ENCODE measurements at places on chromosomes 5 and 9.

DNA sequence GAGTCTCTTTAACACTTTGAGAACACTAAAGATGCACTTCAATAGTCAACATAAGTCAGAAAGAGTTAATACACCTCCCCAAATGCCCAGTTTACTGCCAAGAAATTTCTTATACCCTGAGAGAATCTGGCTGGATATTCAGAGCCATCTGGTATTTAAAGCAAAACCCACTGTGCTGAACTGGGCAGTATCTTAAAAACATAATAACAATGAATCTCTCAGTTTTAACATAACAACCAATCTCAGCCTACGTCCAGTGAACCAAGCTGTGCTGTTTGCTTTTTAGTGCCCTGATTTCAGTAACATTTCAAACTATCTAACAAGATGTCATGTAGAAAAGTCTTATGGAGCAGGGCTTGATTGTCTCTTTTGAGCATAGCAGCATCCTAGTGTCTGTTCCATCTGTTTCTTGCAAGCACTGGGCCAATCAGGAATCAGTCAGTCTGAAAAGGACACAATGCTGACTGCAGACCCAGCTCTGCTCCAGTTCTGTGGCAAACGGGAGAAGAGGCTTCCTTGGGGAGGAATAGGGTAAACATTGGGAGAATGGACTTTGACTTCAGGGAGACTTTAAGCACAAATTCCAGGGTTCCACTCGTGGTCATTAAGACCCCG lies 43.6 kb upstream of the FAM81B start:
- no peak for DNase-seq

DNA sequence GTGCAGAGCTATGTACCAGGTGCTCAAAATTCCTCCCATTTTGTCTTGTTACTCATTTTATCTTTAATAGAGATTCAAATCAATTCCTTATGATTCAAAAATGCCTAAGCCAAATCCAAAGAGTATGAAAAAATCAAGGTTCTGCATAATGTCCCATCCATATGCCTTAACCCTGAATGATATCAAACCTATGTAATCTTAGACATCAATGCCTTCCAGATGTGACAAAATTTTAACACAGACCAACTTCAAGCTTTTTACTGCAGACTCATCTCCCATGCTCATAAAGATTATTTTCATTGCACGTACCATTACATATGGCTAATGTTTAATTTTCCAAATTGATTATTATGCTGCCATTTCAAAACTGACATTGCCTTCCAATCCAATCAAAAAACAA lies 122.4 kb downstream of the NFIB start:
- DNase-seq: no peak

- no peak for DNase-seq
Measured at GRCh38 chr5:82593481-82593880, 315.3 kb upstream of the RPS23 start.

- no peak for DNase-seq
Measured at GRCh38 chr5:10524376-10525123, 39.3 kb upstream of the ANKRD33B start.

GRCh38 chr9:76441551-76442322 lies 17.2 kb upstream of the GCNT1 start:
- DNase-seq: peak; percentile 33

DNA sequence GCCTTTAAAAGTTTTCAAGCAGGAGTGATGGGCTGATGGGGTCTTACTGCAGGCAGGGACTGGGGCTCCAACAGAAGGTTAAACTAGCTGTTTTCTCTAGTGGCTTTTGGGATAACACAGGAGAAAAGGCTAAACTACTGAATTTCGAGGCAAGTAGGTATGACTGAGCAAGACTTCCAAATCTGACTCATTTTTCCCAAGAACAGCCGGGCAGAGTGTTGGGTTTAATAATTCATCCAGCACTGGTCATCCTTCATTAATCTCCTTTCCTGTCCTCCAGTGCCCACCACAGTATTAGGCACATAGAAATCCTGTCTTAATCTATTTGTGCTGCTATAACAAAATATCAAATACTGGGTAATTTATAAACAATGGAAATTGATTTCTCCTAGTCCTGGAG lies 20.5 kb downstream of the MSX2 start:
- DNase-seq: no peak

GRCh38 chr5:154459015-154459414 lies 13.2 kb downstream of the SAP30L start:
- DNase-seq: no peak

- DNase-seq: no peak
Measured at GRCh38 chr5:37983463-37983862, 143.6 kb upstream of the GDNF start.

DNA sequence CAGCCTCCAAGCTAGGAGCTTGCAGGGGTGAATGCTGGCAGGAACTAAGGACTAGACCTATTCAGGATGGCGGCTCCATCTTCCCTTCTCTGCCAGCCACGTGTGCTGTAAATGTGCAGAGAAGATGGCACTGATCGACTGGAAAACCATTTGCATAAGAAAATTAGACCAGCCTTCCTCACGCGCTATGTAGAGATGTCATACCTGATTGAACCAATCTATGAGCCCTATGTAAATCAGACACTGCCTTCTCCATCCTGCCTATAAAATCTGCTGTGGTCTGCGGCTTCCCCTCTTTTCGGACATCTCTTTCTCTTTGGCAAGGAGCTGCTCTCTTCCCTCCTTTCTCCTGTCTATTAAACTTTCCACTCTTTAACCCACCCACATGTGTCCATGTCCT lies 91.6 kb downstream of the NPR3 start:
- DNase-seq: no peak

DNA sequence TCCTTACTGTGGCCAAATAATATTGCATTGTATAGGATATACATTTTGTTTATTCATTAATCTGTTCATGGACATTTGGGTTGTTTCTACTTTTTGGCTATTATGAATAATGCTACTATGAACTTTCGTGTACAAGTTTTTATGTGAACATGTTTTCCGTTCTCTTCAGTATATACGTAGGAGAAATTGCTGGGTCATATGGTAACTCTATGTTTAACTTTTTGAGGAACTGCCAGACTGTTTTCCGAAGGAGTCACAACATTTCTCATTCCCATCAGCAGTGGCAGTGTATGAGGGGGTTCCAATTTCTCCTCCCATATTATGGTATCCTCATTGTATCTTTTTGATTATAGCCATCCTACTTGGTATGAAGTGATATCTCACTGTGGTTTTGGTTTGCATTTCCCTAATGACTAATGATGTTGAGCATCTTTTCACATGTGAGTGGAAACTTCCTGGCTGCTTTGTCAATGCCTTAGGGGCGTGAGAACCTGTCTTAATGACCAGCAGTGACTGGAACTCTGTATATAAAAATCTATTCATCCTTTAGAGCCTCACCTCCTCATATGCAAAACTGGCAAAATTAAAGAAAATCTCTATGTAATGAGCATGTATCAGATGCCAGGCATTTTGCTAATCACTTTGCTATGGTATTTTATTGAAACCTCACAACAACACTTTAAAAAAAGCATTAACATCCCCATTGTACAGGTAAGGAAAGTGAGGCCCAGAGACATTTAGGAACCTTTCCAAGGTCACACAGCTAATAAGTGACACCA lies 47.8 kb upstream of the TGFBR1 start:
- no peak for DNase-seq

GRCh38 chr9:16708656-16709435 lies 161.6 kb downstream of the BNC2 start:
- no peak for DNase-seq

GRCh38 chr5:123882965-123883345 lies 371.0 kb downstream of the CSNK1G3 start:
- no peak for DNase-seq
